Bronchus fibroblast of lung (primary cell): ENCODE measurements at places on chromosomes 11 and 22. TPM values are rescaled to one million over a fixed set of nuclear protein-coding genes. Genes with fewer than 3 reads are reported as not detected.

PGR gene
- total RNA-seq: 0.17 and 0.30 TPM in 2 replicates

C11orf87 gene
- total RNA-seq: not detected in 2 replicates

TCP11L1 gene
- 15.6 and 17.7 TPM in 2 replicates for total RNA-seq

FADD gene
- total RNA-seq: 27.2 and 32.1 TPM in 2 replicates

OR52E8 gene
- total RNA-seq: not detected in 2 replicates

TMEM151A gene
- 0.17 and 0.30 TPM in 2 replicates for total RNA-seq

CEND1 gene
- total RNA-seq: 3.9 and 6.1 TPM in 2 replicates

RBFOX2 gene
- total RNA-seq: 117 and 121 TPM in 2 replicates

OR52N4 gene
- not detected in 2 replicates for total RNA-seq

PHOX2A gene
- total RNA-seq: not detected in 2 replicates

TSGA10IP gene
- total RNA-seq: under 0.01 TPM in 1 of 2 replicates, not detected in the other

HORMAD2 gene
- total RNA-seq: not detected in 2 replicates

KRTAP5-11 gene
- total RNA-seq: not detected in 2 replicates

KCTD14 gene
- 5.9 and 6.9 TPM in 2 replicates for total RNA-seq

OTOG gene
- not detected in 2 replicates for total RNA-seq

SAA1 gene
- 0.74 TPM in 1 of 2 replicates, not detected in the other for total RNA-seq

ARHGAP42 gene
- total RNA-seq: 3.3 and 3.4 TPM in 2 replicates

PDGFD gene
- total RNA-seq: 1.2 and 1.8 TPM in 2 replicates

PDE2A gene
- 0.17 and 0.30 TPM in 2 replicates for total RNA-seq

DEFB131B gene
- total RNA-seq: not detected in 2 replicates

EXPH5 gene
- total RNA-seq: 0.50 and 0.59 TPM in 2 replicates

MUC5B gene
- total RNA-seq: not detected in 2 replicates

FOSL1 gene
- total RNA-seq: 108 and 111 TPM in 2 replicates

SMTNL1 gene
- total RNA-seq: not detected in 2 replicates

PKP3 gene
- 1.9 and 2.0 TPM in 2 replicates for total RNA-seq

GP1BB gene
- total RNA-seq: 0.50 TPM in 1 of 2 replicates, not detected in the other

C11orf21 gene
- under 0.01 TPM in 1 of 2 replicates, not detected in the other for total RNA-seq

ADORA2A gene
- total RNA-seq: 0.15 and 0.50 TPM in 2 replicates

MLC1 gene
- not detected in 2 replicates for total RNA-seq

OR5AL1 gene
- not detected in 2 replicates for total RNA-seq

CELSR1 gene
- 0.15 and 0.34 TPM in 2 replicates for total RNA-seq

ZNF280A gene
- total RNA-seq: 0.17 TPM in 1 of 2 replicates, not detected in the other

RAG1 gene
- 0.30 and 0.50 TPM in 2 replicates for total RNA-seq

ZNF74 gene
- 8.8 and 8.9 TPM in 2 replicates for total RNA-seq

KCNJ4 gene
- total RNA-seq: not detected in 2 replicates

MEI1 gene
- 0.50 and 1.2 TPM in 2 replicates for total RNA-seq

NAALAD2 gene
- total RNA-seq: 2.0 and 2.2 TPM in 2 replicates

CHRM1 gene
- total RNA-seq: not detected in 2 replicates

SCUBE1 gene
- total RNA-seq: 0.17 TPM in 1 of 2 replicates, not detected in the other

CFAP300 gene
- 1.5 and 3.3 TPM in 2 replicates for total RNA-seq

SHISAL1 gene
- total RNA-seq: under 0.01 and 0.15 TPM in 2 replicates

ACR gene
- total RNA-seq: not detected in 2 replicates

RAB38 gene
- 6.2 and 7.0 TPM in 2 replicates for total RNA-seq

LGALS12 gene
- total RNA-seq: 0.30 TPM in 1 of 2 replicates, not detected in the other

TRIM51G gene
- total RNA-seq: not detected in 2 replicates

MAPK8IP2 gene
- 0.17 and 0.59 TPM in 2 replicates for total RNA-seq
